Hematopoietic multipotent progenitor cell treated with erythropoietin and hydrocortisone succinate and interleukin-3 and kit ligand, for 17 days (in vitro differentiated cells): ENCODE measurements at places on chromosomes 7 and 10.

- DNase-seq = no peak
These were observed 15.4 kb downstream of the CCDC136 start for GRCh38 chr7:128807191-128807590.

DNA sequence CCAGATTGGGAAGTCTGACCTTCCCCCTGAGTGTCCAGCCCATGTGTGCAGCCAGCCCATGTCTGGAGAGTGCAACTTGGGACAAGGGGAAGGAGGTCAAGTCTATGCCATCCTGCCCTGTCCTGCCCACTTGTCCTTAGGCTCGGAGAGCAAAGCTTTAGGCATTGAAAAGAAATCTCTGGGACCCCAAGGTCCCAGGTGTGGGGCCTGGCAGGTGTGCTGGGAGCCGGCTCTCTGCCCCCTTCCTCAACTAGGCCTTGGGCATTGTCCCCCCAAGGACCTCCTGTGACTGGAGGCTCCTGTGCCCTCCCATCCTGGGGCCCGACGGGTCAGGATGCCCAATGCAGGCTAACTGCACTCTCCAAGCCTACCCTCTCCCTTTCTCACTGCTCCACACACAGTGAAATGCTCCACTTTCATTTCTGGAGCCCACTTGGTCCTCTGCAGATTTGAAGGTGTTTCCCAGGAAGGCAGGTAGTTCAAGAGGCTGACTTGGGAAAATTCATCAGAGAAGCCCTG is 124.7 kb downstream of the PTPN20 start:
- DNase-seq = no peak

- no peak for DNase-seq
These were observed 54.7 kb upstream of the CHST3 start for GRCh38 chr10:71909399-71910083.

DNA sequence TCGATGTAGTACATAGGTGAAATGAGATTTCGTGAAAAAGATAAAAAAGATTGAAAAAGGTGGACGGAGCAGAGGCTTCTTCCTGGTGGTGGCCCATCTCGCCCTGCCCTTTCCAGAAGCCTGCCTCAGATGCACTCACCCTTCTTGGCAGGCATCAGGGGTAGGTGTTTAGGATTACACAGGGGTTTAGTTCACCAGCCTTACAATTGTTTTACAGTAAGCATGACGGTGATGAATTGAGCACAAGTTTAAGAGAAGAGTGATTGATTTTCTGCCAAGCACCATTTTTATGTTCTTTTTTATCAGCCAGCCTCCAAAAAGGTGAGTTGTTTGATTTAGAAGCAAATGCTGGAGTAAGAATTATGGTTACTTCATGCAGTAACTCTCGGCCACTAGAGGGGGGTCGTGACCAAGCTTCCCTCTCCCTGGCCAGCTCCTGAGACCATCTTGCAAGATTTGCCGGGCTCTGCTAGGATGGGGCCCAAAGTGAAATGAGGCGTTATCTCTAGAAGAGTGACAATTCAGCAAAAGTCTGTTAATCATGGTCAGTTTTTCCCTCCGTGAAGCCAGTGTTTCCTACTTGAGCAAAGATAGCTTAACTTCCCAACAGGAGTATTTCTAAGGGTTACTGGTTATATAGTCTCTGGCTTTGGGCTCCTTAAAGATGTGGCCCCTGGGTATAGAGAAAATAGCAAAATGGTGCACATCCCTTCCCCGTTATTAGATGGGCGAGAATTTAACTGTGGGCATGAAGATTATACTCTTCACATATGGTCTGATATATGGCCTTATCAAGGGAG is 228.8 kb downstream of the BMPER start:
- DNase-seq = no peak

DNA sequence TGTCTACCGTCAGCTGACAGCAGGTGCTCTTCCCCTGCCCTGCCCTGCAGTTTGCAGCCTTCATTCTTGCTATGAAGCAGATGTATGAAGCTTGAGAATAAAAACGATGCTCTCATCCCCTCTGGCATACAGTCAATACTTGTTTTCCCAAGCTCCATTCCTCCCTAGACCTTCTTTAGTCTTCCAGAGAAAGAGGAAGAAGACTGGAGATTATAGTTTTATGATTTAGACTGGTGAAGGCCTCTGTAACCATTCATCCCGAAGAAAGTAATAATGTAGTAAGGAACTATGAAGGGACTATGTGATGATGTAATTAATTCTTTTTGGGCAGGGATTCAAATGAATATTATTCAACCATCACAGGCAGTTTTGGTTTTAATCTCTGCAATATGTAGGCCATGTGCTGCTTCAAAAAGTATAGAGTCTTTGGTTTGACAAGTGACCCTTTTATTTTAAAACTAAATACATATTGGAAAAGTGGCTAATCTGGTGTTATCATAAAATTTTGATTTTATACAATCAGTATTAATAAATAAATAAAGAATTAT is 242.4 kb upstream of the KIAA1217 start:
- no peak for DNase-seq

GRCh38 chr7:74202841-74203556 is 6.8 kb upstream of the LAT2 start:
- DNase-seq = peak; percentile 27

DNA sequence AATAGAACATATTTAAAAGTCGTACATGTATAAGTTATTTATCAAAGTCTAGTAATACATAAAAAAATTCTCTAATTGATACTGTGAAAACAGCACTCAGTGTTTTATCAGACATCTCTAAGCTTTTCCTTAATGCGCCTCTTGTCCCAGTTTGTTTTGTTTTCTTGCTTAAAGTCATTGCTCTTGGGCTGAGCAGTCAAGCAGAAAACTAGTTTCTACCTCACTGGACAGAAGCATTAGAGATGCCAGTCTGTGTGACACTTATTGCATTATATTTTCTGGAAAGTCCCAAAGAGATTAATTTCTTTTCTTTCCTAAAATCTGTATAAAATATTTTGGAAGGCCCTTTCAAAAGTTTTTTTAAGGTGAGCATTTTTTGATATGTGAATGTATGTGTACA is 236.2 kb downstream of the PCLO start:
- no peak for DNase-seq

- DNase-seq = no peak
These were observed 83.4 kb upstream of the PPP1R9A start for GRCh38 chr7:94823947-94824346.

- DNase-seq = no peak
These were observed 341.7 kb downstream of the PARD3 start for GRCh38 chr10:34473174-34474008.

DNA sequence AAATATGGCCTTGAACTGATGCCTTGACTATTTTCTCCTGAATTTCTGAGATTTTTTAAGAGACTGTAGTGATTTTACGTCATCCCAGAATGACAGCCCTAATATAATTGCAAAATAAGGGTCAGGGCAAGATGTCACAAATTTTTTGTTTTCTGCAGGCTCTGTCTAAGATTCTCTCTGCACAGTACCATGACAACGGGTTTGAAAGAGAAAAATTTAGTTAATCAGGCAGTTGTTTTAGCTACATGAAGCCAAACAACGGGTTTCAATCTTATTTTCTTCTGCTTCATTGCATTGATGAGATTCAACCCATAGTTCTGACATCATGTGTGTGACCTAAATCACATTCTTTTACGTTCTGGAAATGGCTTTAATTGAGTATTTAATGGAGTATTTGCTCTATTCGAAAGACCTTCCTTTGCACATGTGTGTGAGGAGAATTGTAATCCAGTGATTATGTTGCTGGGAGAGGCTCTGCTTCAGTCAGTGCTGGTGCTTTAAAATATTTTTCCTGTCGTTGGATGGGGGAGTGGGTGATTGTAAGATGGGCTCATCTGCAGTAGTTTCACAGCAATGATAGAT is 118.0 kb upstream of the RHOBTB1 start:
- DNase-seq = no peak

GRCh38 chr10:58515291-58515941 is 2.7 kb downstream of the BICC1 start:
- DNase-seq = no peak

DNA sequence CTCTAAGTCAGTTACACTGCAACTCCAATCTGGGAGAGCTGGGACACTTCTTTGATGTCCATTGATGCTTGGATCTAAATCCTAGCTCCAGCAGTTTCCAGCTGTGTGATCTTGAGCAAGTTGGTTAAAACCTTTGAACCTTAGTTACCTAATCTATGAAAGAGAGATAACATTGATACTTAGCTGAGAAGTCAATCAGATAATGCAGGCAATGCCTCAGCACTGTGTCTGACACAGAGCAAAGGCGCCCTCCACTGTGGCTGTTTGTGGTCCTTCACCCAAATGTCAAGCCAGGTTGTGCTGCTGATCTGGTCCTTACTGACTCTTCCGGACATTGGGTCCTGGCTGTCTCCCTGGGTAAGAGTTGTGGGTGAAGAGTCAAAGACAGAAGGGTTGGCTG is 20.2 kb downstream of the DNTT start:
- DNase-seq = no peak

- DNase-seq = no peak
These were observed 225.0 kb downstream of the CALN1 start for GRCh38 chr7:72187179-72187578.

DNA sequence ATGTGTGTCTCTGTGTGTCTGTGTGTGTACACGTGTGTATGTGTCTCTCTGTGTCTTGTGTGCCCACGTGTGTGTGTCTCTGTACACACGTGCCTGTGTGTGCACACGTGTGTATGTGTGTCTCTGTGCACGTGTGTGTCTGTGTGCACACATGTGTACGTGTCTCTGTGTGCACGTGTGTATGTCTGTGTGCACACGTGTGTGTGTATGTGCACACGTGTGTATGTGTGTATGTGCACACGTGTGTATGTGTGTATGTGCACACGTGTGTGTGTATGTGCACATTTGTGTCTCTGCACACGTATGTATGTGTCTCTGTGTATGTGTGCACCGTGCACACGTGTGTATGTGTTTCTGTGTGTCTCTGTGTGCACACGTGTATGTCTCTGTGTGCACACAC is 248.7 kb upstream of the SHH start:
- no peak for DNase-seq

DNA sequence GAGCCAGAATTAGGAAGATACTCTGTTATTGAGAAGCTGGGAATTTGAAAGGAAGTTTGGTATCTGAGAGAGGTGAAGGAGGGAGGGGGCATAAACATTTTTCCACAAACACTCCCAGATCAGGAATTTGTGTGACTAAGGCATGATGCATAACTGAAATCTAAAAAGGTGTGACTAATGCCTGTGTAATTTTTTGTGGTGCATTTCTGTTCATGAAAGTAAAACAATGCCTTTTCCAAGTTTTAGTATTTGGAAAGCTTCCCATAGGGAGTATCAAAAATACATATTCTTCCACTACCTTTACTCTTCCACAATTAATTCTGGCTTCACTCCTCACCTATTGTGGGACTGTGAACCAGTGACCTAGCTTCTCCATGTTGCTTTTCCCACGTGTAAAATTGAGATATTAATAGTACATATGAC is 56.4 kb upstream of the CAV2 start:
- no peak for DNase-seq

GRCh38 chr10:49594594-49594993 is 15.5 kb upstream of the SLC18A3 start:
- DNase-seq = peak; percentile 56

DNA sequence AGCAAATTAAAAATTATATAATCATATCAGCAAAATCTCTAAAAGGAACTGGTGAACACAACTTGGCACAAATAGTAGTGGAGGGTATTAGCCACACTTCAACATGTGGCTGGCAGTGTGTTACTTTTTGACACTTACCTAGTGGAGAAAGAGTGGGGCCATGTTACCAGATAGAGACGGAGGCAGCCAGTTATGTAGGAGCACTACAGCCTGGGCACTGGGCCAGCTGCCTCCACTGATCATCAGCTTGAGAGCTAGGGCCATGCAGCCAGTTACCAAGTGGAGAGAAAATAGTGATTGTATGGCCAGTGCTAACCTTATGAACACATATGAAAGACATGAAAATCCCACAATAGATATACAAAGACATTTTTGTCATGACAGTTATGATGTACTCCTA is 243.1 kb downstream of the CTNNA3 start:
- no peak for DNase-seq

GRCh38 chr7:150627959-150628358 is 4.2 kb downstream of the GIMAP6 start:
- DNase-seq = no peak

GRCh38 chr10:59585046-59585700 is 124.5 kb downstream of the SLC16A9 start:
- DNase-seq = no peak

DNA sequence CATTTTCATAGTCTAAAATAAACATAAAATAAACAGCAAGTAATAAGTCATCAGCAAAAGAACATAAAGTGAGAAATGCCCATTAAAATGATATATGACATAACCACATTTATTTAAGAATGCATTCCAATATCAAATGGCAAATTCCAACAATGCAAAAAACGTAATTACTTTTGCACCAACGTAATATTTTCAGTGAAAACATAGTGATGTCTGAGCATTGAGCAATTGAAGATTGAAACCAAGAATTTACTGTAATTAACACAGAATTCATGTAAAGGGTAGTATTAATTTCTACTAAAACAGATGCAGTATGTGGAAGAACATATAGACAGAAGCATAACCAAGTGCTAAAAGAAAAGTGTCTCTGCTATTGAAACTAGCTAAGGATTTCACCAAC is 123.0 kb upstream of the TNS3 start:
- DNase-seq = no peak

DNA sequence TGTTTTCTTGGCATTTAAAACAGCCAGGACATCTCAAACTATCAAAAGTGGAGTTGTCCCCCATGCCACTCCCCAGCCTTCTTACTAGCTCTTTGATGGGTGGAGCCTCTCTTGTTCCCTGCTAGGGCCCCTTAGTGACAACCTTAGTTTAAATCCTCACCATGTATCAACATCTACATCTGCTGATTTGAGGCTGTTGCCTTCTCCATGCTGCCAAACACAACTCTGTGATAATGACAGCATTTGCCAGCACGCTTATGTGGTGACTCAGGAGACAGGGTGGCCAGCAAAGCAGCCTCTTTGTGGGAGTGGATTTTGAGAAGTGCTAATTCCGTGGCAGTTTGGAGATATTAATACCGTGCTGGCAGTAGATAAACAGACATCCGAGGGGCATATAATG is 145.4 kb downstream of the LRRC4 start:
- DNase-seq = peak; percentile 50

DNA sequence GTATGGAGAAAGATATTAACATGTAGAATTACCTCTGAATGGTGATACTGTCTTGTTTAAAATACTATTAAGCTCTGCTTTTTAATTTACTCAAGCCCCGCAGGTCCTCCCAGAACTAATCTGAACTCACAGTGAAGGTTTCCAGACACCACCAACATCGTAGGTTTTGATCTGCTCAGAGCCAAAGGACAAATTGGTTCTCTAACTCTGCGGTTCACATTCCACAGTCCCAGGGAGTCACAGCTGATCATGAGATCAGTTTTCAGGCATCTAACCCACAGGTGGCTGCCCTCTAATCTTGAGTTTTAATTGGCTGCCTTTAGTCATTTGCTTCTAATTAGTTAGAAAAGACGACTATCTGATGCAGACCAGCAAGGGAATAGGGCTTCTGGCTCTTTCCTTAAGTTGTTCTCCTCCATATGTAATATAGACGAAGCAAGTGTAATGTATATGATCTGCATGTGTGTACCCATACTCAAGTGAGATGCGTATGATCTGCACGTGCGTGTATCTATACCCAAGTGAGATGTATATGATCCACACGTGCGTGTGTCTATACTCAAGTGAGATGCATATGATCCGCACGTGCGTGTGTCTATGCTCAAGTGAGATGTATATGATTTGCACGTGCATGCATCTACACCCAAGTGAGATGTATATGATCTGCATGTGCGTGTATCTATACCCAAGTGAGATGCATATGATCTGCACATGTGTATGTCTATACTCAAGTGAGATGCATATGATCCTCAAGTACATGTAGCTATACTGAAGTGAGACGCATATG is 331.5 kb upstream of the NPVF start:
- no peak for DNase-seq
